ENCODE measurements at places on chromosomes 1 and 21. TPM values are rescaled to one million over a fixed set of nuclear protein-coding genes. Genes with fewer than 3 reads are reported as not detected.

DNA sequence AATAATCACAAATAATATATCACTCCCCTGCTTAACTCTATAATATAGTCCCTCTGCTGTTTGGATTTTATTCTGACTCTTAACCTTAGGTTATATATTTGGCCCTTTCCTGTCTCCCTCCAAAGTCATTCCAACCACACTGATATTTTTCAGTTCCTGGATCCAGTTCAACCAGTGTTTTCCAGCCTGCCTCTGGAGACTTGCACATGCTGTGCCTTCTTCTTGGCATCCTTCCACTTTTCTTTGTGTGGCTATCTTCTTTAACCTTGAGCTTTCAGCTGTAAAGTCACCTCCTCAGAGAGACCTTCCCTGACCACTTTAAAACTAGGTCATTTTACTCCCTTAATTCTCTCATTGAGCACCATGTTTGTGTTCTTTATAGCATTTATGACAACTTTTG, 19.4 kb downstream of the CERS2 start:
- DNase-seq, result no peak

The ADAM30 gene
- not detected for total RNA-seq

DNA sequence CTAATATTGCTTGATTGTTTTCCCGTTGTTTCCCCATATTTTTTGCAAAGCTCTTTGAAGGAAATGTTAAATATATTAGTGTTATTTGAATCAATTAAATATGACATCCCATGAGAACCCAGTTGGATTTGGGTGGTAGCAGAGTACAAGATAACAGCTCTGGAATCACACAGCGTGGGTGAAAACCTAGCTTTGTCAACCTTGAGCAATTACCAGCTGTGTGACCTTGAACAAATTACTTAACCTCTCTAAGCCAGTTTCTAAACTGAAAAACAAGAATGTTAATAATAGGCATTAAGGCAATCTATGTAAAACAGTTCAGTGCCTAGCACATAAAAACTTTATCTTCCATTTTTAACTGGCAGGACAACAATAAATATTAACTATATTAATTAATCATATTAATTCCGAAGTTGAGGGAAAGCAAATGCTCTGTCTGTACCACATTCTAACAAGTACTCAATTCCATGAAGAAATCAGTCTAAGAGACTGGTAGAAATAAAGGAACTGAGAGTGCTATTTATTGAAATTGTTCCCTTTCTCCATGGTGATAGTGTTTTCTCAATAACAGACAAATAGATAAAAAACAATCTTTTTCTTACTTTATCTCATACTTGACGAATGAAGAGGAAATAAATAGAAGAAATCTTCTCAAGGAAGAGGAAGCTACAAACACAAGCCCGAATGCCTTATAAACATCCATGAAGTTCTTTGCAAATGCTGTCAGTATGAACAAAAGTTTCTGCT, 27.0 kb downstream of the DNASE2B start:
- DNase-seq, result no peak

The RASSF5 gene
- 193 TPM for total RNA-seq
